Activated B cell treated with CpG ODN at 0.5 μM for 24 hours (primary cell): ENCODE measurements at places on chromosomes 4 and X.

DNA sequence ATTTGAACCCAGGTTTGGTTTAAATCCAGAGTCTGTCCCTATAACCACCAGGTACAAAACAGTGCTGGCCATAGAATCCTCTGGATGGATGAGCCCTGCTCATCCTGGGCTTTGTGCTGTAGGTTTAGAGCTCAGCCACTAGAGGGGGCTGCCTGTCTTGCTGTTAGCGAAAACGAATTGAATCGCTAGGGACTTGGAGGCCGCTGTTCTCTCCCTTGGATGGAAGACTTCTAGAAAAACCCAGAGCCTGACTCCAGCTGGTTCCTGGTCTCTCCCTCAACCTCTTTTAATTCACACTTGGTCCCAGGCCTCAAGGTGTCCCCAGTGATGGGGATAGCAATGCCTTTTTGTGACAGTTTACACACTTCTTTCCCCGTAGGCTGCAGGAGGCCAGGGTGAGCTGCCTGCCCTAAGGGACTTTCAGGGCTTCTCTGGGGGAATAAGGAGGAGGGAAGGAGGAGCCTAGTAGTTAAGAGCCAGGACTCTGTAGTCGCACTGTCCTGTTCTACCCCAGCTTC, 8.7 kb downstream of the RIPPLY1 start:
- no peak for DNase-seq

GRCh38 chr4:136424052-136424451, 1108.2 kb downstream of the PCDH18 start:
- no peak for DNase-seq

- no peak for DNase-seq
Observed at GRCh38 chr4:5730993-5731990, 20.3 kb downstream of the EVC start.

DNA sequence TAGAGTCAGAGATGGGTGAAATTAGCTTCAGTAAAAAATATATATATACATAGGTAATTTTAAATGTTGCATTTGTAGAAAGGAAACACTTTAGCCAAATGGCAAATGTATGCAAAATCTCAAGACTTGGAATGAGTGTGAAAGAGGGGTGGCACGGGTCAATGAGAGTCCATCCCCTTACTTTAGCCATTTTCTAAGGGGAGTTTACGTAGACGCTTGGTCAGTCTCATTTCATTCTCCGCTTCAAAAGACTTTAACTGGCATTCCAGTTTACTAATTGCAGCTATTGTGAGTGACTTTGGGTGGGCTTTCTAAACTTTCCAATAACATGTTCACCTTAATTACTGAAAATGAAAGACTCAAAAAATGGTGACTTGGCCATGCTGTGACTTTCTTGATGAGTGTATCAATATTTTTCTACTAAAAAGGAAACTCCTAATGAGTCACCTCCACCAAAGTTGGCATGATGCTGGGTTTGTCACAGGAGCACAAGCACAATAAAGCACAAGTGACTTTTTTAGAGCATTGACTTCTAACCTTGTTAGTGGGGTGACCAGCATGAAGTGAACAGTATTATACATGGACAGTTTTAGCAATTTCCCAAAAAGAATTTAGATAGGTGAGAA, 356.0 kb upstream of the RASGEF1B start:
- DNase-seq = no peak

DNA sequence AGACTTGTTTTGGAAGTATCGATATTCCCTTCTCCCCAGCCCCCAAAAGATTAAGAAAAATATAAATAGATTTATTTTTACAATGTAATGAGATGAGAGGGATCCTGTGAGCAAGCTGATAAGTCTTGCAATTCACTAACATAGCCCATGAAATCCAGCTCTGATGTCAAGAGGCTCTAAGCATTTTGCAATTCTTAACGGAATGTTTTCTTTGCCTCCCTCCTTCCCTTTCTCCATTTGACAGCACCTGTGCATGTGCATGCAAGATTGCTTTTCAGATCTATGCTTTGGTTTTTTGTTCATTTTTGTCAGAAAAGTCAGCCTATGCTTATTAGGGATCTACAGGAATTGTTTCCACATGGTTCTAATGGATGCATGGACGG, 169.9 kb downstream of the SLIT2 start:
- no peak for DNase-seq

DNA sequence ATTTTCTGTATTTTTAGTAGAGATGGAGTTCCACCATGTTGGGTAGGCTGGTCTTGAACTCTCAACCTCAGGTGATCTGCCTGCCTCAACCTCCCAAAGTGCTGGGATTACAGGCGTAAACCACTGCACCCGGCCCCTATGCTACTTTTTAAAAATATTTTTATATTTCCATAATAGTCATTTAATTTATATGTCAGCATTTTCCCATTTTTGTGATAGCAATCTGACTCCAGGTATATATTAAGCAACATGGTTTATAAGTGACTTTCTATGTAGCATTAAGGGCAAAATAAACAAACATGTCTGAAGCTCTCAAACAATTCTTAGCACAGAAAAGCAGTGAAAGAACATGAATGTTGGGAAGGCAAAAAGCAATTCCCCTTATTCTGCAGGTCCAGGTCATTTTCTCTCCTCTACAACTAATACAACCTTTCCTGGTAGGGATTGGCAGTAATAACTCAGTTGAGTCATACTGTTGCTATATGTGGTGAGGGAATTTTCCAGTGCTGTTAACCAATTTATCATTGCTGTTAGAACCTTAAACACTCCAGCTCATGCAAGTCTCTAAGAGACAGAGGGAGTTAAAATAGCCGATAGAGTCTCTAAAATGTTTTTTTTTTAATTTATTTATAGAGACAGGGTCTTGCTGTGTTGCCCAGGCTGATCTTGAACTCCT, 24.0 kb downstream of the SMIM14 start:
- DNase-seq = no peak

DNA sequence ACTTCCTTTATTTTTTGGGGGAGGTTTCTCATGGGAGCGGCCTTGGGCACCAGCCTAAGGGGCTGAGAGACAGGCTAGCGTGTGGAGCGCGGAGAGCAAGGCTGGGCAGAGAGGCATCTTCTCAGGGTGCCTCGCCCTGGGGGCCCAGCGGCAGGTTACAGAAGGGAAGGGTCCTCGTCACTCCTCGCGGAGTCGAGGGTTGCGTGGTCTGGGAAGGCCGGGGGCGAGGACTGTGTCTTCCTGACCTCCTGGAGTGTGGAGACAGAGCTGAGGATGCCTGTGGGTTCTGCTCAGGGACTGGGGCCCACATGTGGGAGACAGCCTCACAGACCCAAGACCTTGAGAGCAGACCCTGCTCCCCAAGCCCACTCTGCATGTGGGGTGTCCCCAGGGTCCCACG, 79.6 kb upstream of the LRPAP1 start:
- DNase-seq = no peak

- DNase-seq = no peak
Observed at GRCh38 chr4:5133201-5133600, 81.9 kb downstream of the STK32B start.

- no peak for DNase-seq
Observed at GRCh38 chr4:86482306-86483172, 111.6 kb upstream of the PTPN13 start.

DNA sequence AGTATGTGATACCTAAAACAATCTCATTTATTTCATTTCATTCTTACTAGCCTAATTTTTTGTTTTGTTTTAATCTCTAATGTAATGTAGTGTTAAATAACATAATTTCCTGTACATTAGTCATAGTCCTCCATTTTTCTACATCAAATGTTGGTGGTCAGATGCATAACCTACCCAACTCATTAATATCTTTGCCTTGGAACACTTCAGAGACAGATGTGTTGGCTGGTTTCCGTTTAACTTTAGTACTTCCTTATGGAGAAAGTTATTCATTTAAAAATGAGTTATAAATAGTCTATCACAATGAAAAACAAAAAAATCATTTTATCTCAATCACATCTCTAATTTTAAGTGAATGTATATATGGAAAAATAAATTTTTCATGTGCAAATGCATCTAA, 190.2 kb downstream of the ANTXR2 start:
- no peak for DNase-seq

DNA sequence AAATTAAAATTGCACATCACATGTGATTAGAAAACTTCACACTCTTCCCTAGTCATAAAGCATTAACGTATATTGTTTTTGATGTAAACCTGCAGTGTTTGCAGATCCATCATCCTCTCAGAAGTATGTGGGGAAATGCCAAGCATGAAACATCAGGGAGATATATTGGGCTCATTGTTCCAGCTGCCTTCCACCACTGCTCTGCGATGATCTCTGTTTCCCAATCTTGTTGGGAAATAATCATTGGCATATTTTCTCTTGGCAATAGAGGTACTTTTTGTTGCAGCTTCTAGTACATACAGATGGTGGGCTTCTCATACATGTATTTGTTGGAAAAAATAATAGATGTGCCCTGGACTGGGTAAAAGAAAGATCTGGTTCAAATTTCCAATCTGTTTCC, 466.3 kb upstream of the HS3ST1 start:
- no peak for DNase-seq

DNA sequence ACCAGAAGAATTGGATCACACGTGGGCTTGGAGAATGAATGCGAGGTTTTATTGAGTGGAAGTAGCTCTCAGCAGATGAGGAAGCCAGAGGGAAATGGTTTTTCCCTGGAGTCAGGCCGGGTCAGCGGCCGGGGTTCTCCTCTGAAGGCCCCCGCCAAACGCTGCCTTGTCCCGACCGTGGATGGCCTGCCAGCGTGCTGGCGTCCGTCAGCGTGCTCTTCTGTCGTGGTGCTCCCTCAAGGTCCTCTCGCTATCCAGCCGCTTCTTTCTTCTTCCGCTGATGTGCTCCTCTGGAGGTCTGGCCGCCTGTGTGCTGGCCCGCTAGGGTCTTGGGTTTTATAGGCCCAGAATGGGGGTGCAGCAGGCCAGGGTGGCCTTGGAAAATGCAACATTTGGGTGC, 632.2 kb downstream of the TRAM1L1 start:
- no peak for DNase-seq

- DNase-seq = no peak
Observed at GRCh38 chrX:81308086-81308829, 106.4 kb downstream of the SH3BGRL start.

GRCh38 chr4:64642936-64643335, 233.7 kb upstream of the TECRL start:
- DNase-seq = no peak

GRCh38 chr4:16088601-16089000, 4.8 kb upstream of the PROM1 start:
- DNase-seq = no peak

- DNase-seq = no peak
Observed at GRCh38 chr4:77501240-77501639, 104.4 kb upstream of the CXCL13 start.

- DNase-seq = no peak
Observed at GRCh38 chr4:86011117-86011516, 348.7 kb downstream of the MAPK10 start.

DNA sequence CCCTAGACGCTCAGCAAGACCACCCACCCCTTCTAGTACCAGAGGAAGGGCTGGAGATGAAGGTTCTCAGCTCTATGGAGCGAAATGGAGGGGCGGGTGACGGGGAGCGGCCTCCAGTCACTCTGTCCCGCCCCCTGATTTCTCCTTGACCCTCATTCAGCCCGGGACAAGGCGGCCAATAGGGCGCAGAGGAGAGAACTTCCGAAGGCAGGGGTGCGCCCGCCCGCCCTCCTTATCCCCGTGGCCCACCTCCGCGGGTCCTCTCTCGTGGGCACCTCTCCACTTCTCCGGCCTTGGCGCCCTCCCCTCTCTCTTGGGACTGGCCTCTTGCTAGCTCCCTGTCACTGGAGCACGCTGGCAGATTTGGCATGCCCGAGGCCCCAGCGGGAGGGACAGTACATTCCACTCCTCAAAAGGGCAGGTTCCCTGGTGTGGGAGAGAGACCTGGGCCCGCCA, 1.1 kb upstream of the SEPTIN6 start:
- no peak for DNase-seq

- DNase-seq = no peak
Observed at GRCh38 chr4:124711471-124712371, 811 bp downstream of the ANKRD50 start.

DNA sequence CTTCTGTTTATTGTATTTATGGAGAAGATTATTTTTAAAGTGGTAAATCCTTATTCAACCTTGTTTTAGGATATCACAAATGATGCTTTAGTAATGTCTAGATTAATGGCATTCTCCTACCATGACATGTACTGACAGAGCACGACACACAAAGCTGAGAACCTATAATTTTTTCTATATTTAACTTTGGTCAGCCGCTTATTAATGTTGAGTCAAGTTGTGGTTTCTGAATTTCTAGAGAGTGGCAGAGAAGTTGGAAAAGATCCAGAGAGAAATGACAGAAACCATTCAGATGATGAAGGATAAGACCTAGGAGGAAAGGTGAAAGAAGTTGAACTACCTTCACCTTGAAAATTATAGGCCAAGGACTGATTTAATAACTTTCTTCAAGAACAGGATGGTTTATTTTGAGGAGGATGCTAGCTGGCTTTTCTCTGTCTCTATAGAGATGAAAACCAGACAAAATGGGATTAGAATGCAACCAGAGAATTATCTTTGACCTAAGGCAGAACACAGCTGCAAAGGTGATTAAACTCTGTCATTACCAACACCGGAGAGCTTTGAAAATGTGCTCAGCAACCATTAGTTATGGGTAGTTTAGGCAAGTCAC, 62.6 kb upstream of the TSPAN5 start:
- no peak for DNase-seq

- DNase-seq = no peak
Observed at GRCh38 chr4:76882630-76883029, 15.3 kb downstream of the SOWAHB start.

DNA sequence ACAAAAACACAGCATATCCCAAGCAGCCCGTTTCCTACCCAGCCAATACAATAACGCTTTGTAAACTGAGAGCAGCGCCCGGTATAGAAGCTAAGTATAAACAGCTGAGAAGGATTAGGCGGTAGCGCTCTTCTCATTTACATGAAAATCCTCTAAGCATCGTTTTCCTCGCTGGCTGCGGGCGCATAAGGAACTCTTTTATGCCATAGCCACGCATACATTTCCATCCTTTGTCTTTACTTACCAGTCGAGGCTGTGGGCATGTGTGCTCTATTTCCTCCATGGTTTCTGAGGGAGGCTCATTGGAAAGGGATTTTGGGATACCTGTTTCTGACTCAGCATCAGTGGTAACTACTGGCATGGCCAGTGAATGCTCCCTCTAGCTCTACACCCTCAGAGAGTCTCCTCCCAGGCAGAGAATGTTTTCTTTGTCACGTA, 383 bp downstream of the PCYT1B start:
- no peak for DNase-seq

DNA sequence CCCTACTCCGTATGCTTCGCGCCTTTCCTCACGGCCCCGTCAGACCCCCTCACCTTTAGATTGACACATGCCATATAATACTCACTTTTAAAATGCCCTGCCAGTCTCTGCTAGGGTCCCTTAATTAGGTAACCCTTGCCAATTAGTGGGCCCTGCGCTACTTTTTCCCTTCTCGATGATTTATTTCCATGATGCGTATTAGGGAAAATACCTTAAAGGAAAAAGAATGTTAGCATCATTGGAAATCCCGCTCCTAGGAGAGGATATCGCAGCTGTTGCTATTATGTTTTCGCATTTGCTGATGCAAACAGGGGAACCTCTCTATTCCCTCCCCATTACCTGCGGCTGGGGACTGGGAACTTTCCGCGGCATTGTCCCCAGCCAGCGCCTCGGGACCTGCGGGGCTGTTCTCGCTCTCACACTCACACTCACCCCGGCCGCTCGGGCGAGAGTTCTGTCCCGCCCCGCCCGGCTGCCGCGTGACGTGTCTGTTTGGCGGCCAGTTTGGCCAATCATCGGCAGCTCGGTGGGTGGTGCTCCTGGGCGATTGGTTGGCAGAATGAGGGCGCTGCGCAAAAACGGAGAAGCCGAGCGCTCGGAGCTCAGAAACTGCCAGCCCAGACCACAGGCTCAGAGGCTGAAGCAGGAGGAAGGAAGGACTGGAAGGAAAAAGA, at the start of gene PCDH10:
TSS of gene PCDH10 (plus strand) at position 605 of the 674 bp plus-strand sequence. CDS start 847 bp downstream, outside the sequence.
- DNase-seq = no peak

- DNase-seq = no peak
Observed at GRCh38 chr4:110737931-110738330, 115.1 kb upstream of the PITX2 start.
